GM04504 (cell line): ENCODE measurements at places on chromosomes 5 and 9.
A peak's percentile ranks its signal among the peaks of the same experiment; 100 is the strongest.

- DNase-seq = no peak
These were observed 214.0 kb downstream of the PIK3R1 start for GRCh38 chr5:68429510-68429909.

DNA sequence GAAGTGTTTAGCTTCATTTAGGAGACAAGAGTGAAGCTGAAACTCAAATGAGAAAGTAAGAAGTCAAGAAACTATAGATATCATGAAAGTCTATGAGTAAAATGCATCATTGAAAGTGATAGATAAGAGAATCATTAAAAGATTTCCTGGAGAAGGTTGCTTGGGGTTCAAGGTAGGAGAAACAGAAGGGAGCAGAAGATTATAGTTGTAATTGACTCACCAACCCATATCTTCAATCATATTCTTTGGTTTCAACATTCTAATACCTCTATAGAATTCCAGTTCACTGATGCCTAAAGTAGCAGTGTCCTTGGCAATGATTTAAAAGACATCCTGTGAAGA lies 365.7 kb upstream of the RIOK2 start:
- no peak for DNase-seq

DNA sequence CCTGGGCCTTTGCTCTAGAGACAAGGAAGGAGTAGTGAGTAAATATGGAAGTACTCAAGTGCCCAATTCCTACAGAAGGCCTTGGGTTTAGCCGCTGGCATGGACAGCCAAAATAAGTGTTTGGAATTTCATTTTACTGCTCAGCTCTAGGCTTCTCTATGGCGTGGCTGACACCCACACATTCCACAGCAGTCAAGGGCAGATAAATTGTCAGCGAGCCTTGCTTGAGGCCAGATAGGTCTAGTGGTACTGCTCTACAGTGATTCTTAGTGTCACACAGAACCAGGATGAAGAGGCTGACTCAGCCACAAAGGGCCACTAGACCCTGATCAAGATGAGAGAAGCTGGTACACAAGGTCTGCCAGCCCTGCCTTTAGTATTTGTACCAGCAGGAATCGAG lies 111.0 kb upstream of the NFIB start:
- no peak for DNase-seq

GRCh38 chr5:52452098-52452497 lies 335.6 kb upstream of the ITGA1 start:
- DNase-seq = no peak

- DNase-seq = no peak
These were observed 491 bp downstream of the APC start for GRCh38 chr5:112738191-112738560.

- DNase-seq = peak; percentile 30
These were observed 71.5 kb downstream of the DAP start for GRCh38 chr5:10689391-10690081.

- no peak for DNase-seq
These were observed 12.5 kb downstream of the ST8SIA4 start for GRCh38 chr5:100890461-100891008.

GRCh38 chr9:130150779-130151382 lies 21.3 kb upstream of the NCS1 start:
- no peak for DNase-seq

- no peak for DNase-seq
These were observed 595.4 kb upstream of the RIOK2 start for GRCh38 chr5:97778451-97778850.

- DNase-seq = no peak
These were observed 31.7 kb downstream of the ALG2 start for GRCh38 chr9:99189887-99190596.

DNA sequence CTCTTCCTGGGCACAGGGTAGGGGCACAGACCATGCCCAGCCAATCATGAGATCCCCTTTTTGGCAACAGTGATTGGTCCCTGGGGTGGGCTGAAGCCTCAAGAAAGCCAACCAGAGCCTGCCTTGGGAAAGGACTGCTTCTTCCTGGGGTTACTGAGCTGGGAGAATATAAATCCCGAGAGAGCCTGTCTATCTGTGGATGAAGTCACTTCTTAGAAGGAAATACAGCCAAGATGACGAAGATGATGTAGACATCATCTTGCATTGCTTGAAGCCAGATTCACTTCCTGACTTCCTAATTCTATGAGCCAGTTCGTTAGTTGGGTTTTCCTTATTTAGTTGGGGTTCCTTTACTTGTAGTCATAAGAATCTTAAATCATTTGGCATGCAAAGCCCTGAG lies 50.1 kb upstream of the PWWP2A start:
- peak; percentile 79 for DNase-seq

DNA sequence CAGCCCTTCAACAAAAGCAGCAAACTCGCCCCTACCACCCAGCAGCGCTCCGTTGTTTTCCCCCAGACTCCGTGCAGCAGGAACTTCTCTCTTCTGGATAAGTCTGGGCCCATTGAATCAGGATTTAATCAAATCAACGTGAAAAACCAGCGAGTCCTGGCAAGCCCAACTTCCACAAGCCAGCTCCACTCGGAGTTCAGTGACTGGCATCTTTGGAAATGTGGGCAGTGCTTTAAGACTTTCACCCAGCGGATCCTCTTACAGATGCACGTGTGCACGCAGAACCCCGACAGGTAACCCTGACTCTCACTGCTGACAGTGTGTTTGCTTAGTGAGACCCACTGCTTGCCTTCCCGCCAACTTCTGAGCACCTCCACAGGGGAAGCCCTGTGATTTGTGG lies 81.8 kb downstream of the PRDM6 start:
- no peak for DNase-seq

GRCh38 chr5:65152131-65152530 lies 329.6 kb downstream of the ADAMTS6 start:
- peak; percentile 72 for DNase-seq

GRCh38 chr9:128494746-128495129 lies 9.8 kb upstream of the GLE1 start:
- DNase-seq = no peak

DNA sequence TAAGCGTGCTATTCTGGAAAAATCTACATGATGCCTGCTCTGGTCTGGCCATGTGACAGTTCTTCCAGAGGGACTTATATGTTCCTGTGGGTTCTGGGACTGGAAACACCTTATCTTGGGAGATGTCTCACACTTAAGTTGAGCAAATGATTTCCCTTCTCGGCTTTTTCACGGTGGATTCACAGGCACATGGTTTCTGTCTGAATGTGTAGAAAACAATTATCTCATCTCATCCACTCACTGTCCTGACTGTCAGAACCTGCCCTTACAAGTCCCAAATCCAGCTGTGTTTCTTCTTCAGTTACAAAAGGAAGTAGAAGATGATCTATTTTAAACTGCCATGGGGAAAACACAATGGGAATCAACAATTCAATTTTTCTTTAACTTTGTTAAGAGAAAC lies 184.0 kb downstream of the SYK start:
- DNase-seq = no peak

DNA sequence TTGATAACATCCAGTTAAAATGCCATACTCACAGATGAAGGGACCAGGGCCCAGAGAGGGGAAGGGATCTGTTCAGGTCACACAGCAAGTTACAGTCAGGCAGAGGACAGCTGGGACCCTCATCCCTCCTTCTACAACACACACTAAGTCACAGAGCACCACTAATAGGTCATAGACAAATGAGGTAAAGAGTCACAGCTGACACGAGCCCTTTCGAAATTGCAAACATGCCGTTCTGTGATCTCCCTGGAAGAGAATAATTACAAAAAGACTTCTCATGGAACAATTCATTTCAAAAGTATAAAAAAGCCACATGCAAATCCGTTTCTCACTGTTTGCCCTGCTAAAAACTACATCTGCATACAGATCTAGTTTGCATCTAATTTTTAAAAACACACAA lies 15.5 kb downstream of the IGFBPL1 start:
- no peak for DNase-seq

DNA sequence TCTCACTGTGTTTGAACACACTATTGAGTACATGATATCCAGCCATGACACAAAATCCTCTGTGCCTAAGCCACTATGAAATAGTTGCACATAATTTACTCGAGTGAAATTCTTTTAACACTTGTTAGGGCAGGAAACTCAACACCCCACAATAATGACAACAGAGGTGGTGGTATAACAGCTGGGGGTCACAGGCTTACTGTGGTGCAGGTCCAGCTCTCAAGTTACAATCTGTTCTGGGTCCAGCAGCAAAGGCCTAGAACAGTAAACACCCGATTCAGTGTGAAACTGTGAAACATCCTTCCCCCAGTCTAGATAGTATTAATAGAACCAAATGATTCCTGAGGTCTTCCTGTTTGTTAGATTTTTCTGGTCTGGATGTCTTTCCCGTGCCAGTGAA lies 102.9 kb upstream of the APC start:
- no peak for DNase-seq

GRCh38 chr5:20559845-20560244 lies 571.8 kb upstream of the CDH18 start:
- no peak for DNase-seq

- no peak for DNase-seq
These were observed 2.9 kb downstream of the RPL12 start for GRCh38 chr9:127448112-127448805.

- no peak for DNase-seq
These were observed 51.8 kb downstream of the BASP1 start for GRCh38 chr5:17269201-17269600.

GRCh38 chr5:91361055-91361701 lies 21.9 kb downstream of the ARRDC3 start:
- no peak for DNase-seq

DNA sequence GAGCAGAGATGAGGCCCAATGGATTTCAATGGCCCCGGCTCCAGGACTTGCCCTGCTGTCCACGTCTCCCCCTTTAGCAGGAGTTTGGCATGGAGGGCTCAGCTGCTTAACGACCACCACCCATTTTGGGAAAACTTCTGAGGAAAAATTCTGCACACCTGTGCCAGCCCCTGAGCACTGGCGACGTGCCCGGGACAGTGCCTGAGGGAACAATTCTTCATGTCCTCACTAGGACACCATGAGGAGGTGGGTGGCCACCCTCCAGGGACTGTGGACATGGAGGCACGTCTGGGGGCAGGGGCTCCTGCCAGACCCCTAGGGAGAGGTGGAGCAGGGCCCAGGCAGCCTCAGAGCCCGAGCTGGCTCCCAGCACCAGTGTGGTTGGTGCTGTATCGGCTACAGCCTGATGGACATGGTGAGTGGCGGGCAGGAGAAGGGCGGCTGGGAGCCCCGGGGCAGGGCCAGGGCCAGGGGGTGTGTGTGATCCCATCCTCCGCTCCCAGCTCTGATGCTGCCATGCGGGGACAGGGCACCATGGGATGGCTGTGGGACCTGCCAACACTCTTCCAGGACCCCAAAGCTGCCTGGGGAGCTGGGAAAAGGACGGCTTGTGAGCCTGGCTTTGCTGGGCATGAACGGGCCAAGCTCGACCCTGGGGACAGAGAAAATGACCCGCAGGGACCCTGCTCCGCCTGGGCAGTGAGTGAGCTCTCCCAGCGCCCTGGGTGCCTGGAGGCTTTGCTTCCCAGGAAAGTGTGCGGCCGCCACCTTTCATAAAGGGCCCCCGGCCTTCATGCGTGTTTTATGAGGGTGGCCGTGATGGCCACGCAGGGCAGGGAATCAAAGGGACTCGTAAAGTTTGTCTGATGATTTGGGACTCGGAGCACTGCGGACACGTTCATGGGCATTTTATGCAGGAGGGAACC lies 3.6 kb upstream of the QSOX2 start:
- DNase-seq = no peak

- peak; percentile 17 for DNase-seq
These were observed 101.7 kb upstream of the TLX3 start for GRCh38 chr5:171207256-171207847.

GRCh38 chr9:89659473-89659872 lies 54.7 kb downstream of the GADD45G start:
- no peak for DNase-seq

DNA sequence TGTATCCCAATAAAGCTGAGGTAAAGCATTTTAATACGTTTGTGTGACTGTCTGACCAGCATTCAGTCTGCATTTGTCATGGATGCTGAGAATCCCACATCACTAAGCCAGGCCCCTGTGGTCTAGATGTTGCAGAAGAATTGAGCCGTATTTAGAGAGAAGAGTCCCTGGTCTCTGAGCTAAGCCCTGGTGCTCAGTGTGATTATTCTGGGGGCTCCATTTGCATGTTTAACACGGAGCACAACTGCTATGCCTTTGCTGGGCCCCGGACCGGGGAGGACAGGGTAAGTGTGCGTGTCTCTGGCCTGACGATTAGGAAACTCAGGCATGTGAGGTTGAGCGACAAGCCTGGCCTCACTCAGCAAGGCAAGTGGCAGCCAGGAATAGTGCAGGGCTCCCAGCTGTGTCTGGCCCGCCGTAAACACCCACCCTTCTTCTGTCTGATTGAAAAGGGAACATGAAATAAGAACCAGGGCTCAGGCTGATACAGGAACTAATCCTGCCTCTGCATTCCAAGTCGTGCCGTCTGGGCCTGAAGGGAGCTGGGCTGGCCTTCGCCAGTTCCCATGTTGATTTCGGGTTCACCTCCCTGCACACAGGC lies 22.3 kb downstream of the FAM78A start:
- no peak for DNase-seq

DNA sequence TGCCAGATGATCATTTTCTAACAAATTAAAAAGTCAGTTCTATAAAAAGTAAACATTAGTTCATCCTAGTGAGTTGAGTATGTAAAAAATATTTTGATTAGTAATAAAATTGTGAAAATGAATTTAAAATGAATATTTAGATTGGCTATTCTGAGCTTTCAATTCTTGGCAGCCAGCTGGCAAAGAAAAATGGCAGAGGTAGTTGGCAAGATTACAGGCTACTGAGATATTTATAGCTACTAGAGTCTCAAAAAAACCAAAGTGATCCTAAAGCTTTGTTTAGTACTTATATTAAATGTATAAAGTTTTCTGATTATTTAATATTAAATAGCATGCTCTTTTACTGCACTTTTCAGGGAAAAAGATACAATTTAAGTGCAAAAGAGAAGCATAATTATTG lies 25.0 kb downstream of the SGTB start:
- DNase-seq = no peak

DNA sequence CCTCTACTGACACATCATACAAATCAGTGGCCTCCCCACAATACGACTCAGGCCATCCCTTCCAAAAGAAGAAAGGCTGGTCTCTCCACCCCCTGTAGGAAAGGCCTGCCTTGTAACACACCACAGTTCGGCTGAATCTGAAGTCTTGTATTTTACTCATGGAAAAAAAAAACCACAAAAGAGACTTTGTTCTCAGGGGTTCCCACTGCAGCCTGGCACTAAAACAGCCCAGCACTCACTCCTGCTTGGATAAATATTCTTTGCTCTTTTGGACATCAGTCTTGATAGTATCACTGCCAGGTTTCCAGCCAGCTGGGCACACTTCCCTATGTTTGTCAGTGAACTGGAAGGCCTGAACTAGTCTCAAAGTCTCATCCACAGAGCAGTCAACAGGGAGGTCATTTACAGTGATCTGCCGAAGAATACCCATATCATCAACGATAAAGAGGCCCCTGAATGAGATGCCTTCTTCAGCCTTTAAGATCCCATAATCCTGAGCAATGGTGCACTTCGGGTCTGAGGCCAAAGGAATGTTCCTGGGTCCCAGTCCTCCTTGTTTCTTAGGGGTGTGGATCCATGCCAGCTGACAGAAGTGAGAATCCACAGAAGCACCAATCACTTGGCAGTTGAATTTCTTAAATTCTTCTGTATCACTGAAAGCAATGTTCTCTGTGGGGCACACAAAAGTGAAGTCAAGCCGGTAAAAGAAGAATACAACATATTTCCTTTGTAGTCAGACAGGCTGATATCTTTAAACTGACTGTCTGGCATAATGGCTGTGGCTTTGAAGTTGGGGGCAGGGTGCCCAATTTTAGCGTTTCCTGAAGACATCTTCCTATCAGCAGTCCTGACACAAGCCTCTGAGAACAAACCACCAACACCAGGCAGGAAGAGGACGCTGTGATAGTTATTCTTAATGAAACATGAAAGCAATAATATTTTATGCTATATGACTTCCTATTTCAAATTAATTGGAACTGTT lies 198.1 kb downstream of the LURAP1L start:
- DNase-seq = no peak
